ENCODE measurements at places on chromosomes 11 and 22.

- DNase-seq = no peak
Observed at GRCh38 chr11:122246874-122247273, 130.9 kb upstream of the BLID start.

- no peak for DNase-seq
Observed at GRCh38 chr11:17504330-17505107, 27.9 kb upstream of the ABCC8 start.

- no peak for DNase-seq
Observed at GRCh38 chr11:12176410-12176809, 66.0 kb downstream of the MICAL2 start.

GRCh38 chr11:43278193-43278956 lies 33.4 kb upstream of the API5 start:
- DNase-seq = no peak

- no peak for DNase-seq
Observed at GRCh38 chr11:78961247-78961646, 386.6 kb upstream of the NARS2 start.
